ENCODE measurements at places on chromosomes 5 and 9.

GRCh38 chr5:141508798-141509611, 20.1 kb downstream of the PCDHGC5 start:
- no peak for DNase-seq

DNA sequence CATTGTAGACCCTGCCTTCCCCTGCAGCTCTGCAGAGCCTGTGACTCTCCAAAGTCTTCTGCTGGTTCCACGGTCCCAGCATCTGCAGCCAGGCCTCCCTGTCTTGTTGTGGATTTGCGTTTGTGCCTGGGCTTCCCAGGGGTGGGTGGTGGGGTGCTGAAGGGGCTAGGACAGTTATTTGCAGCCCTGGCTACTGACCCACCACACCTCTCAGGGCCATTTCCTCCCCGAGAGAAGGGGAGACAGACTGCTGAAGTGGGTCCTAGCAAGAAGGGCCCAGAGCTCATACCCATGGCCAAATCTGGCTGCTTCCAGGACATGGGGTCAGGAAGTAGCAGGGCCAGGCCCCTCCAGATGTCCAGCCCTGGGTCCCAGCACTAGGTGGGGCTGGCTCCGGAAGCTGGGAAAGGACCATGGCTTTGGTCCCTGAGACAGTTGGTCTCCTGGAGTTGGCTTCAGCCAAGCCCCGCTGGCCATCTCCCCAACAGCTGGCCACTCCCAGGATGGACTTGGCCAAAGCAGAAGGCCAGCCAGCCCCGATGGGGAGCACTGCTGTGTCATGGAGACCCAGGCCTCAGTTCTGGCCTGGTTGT, 26.3 kb downstream of the GSN start:
- DNase-seq = no peak

GRCh38 chr5:121121786-121122185, 657.7 kb downstream of the PRR16 start:
- no peak for DNase-seq

GRCh38 chr5:99061711-99062110, 132.9 kb upstream of the CHD1 start:
- no peak for DNase-seq

- no peak for DNase-seq
Measured at GRCh38 chr9:133247632-133248031, 27.4 kb downstream of the ABO start.

DNA sequence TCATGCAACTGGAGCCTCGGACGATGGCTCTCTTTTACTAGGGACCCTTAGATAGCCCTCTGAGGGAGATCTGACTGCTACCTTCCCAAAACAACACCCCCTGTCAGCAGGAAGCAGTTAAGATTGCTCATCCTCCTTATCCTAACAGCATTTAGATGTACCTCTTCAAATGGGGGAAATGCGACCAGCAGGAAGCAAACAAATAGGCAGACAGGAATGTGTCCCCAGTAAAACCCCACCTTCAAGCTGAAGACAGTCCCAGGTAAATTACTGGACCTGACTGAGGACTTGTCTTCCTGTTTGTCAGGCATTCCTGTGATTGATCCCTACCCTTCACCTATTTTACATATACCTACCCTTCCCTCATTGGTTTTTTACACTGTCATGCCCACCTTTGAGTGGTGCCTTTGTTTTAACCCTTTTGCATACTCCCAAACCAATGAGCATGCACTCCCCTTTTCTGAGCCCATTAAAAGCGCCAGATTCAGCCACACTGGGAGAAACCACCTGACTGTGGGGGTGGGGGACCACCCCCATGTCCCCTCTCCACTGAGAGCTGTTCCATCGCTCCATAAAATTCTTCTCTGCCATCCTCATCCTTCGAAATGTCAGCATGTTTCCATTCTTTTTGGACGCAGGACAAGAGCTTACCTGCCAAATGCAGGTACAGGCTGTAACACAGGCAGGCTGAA, 954.0 kb upstream of the CDH6 start:
- no peak for DNase-seq

DNA sequence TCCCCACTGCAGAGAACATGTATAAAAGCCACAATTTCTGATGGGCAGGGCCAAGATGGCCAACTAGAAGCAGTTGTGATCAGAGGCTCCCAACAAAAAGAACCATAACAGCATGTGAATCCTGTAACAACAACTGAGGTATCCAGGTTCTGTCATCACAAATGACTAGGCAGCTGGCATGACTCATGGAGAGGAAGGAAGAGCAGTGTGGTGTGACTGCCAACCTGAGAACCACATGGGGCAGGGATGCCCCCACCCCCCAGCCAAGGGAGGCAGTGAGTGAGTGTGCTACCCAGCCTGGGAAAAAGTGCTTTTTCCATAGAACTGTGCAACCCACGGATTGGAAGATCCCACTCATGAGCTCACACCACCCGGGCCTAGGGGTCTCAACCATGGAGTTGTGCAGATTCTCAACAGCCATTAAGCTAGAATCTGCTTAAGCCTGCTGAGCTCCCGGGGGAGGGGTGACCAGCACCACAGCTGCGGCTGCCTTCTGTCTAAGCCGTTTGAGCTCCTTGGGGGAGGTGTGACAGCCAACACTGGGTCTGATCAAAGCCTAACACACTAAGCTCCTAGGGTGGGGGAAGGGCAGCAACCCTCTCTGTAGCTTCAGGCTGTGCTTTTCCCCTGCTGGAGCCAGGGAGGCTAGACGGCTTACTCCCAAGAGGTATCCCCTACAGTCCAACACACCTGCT, 80.1 kb upstream of the DMAC1 start:
- no peak for DNase-seq

GRCh38 chr5:139194486-139194885, 3.7 kb downstream of the SIL1 start:
- DNase-seq = no peak

DNA sequence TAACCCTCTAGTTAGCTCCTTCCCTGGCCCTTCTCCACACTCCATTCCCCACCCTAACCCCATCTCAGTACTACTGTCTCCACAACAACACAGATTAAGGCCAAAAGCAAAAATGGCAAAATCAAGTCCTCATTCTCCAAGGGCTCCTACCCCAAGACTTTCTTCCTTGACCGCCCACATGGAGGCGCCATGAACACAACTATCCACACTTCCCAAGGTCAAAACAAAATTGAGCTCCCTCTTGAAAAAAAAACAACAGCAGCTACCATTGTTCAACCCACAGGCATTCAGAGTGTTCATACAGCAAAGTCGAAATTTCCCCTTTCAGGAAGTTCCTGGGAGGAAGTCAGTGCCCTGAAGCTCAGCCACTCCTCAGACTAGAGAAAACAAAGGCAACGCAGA, 54.4 kb downstream of the GNAQ start:
- DNase-seq = no peak

DNA sequence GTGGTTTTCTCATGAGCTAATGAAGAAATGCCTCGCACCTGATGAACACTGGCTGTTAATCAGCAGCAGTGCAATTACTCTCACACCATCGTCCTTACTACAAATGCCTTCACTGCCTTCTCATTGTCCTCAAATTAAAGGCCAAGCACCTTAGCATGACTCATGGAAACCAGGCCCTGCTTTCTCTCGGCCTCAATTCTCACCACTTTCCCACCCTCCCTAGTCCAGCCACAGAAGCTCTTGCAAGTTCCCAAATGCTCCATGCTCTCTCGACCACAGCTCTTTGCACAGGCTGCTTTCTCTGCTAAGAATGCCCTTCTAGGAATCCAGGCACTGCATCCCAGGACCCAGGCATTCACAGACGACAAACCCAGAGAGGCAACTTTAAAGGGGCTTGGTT, 94.6 kb upstream of the KLF4 start:
- no peak for DNase-seq

DNA sequence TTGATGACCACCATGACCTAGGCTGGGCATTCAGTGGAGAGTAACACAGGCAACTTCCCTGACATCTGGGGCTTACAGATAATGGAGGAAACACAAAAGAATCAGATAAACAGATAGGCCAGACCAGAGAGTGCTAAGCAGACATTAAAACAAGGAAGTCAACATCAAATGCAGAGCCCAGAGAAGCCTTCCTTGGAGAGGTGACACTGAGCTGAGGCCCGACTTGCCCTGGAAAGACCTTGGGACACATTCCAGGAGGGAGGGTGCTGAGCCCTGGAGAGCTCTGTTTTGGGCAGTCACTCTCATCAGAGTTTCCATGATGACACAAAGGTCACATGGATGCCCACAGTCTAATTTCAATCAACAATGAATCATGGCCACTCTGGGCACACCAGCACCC, 31.9 kb upstream of the C5orf58 start:
- no peak for DNase-seq

- no peak for DNase-seq
Measured at GRCh38 chr5:66981266-66982055, 215.1 kb downstream of the CD180 start.

DNA sequence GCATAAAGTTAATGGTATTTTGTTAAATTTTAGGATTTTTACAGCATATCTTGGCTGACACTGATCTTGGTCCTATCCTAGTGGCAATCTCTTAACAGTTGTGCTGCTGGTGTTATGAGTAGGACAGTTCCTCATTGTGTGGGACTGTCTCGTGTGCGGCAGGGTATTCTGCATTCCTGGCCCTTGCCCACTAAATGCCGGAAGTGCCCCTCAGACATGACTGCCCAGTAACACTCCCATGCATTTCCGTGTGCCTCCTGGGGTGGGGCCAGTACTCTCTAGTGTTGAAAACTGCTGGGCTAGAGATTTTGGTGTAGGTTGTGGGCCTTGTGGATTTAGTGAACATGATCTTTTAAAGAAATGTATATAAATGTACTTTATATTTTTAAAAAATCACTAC, 227.1 kb upstream of the DMRT1 start:
- DNase-seq = no peak

DNA sequence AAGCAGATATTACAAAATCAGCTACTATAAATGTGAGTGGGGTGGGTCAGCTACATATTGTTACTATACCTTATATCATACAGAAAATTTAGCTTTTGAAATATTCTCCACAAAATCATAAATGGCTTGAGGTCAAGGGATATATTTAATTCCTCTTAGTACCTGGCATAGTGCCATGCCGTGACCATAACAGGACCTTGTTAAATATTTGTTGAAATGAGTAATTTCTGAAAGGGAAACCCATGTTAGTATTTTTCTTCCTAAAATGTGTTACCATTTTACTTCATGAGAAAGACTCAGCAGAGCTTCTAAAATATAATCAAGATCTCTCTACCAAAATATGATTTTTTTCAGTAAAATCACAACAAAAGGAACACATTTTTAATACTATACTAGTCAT, 14.8 kb downstream of the ATP10B start:
- no peak for DNase-seq

DNA sequence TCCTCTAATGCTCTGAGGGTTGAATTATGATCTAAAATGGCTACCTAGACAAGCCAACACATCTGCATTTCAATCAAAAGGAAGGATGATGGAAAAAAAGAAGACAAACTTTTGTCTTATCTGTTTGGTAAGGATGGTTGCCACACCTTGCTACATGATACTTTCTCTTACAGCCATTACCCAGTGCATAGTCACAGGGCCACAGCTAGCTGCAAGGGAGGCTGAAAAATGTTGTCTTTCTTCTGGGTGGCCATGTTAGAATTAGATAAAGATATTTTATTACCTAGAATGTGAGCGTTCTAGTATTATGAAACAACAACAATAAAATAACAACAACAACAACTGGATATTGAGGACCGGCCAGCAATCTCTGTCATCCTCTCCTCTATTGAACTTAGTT, 4.7 kb upstream of the AOPEP start:
- no peak for DNase-seq

DNA sequence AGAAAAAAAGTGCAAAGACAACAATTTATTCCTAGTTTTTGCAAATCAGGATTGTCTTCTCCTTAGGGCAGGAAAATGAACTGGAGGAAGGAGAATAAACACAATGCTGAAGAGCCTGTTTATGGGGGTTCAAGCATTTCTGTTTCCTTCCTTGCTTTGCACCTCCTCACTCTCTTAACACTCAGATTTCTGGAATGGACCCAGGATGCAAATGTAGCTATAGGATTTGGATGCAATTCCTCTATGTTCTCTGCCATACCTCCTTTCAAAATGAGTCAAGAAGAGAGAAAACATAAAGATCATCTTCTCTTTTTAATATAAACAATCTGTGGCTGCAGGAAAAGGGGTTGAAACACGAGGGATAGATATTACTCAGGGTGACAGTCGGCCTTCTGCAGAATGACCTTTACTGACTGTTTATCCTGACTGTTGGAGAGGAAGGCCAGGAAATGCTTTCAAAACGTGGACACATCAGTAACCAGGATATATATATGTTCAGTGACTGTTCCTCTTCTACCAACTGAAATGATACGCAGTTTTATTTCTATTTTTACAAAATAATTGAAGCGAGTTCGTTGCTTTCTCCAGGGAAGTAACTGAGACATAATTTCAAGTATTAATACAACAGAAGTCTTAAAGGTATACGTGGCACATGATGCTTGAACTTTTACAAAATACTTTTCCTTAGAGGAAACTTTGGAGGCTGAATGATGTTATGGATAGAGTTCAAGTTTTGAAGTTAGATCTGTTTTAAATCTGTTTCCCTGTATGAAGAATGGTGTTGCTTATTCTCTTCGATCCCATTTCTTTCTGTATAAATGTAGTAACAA, 44.4 kb downstream of the ACTBL2 start:
- DNase-seq = no peak

- DNase-seq = no peak
Measured at GRCh38 chr9:8188723-8189407, 389.3 kb upstream of the DMAC1 start.

DNA sequence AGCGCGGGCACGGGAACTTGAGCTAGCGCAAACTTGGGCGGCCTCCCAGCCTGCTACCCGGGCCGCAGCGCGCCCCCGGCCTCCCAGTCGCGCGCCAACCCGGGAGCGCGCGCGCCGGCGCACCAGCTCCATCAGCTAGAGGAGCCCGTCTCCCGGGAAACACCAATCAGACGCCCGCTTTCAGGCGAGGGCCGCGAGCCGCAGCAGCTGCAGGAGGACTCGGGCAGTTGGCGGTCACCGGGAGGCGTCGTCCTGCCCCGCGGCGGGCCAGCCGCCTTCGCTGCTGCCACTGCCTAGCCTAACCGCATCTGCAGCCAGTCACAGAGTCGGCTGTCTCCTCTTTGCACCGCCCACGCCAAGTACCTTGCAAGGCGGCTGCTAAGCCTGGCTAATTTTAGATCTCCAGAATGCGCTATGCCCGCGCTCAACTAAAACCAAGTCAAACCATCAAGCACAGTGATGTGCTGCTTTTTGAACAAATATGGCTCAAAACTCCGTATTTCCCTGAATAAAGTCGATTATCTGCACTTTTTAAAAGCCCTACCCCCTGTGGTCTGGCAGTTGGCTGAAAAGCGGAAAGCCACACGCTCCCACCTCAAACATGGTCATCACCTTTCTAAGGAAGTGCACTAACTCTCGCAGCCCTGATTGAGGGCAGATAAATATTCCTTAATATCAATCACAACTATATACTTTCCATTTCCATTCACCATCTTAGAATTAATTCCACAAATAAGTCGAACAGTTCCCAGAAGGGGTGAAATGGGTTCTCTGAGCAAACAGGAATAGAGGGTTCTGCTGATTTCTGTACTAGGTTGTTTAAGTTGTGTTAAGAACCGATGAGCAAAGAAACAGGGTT, 221.8 kb downstream of the MEF2C start:
- DNase-seq = no peak

- DNase-seq = no peak
Measured at GRCh38 chr5:18037718-18038117, 403.5 kb downstream of the TAF11L14 start.

All from stimulated activated CD8-positive, alpha-beta memory T cell treated with anti-CD3 and anti-CD28 coated beads, Interleukin-15, amount 100 ng/mL, for 1 hour (primary cell).